Vein endothelial cell (primary cell): ENCODE measurements at places on chromosomes 7 and 10. TPM values are rescaled to one million over a fixed set of nuclear protein-coding genes. Genes with fewer than 3 reads are reported as not detected.

The IKZF5 gene
- total RNA-seq = 5.7 and 6.9 TPM in 2 replicates

The TRIM50 gene
- total RNA-seq = not detected in 2 replicates

The CPA2 gene
- not detected in 2 replicates for total RNA-seq

The FEZF1 gene
- not detected in 2 replicates for total RNA-seq

The DKK1 gene
- 81.9 and 83.0 TPM in 2 replicates for total RNA-seq

The TFEC gene
- total RNA-seq = 22.2 and 38.5 TPM in 2 replicates

The ANKMY2 gene
- 10.8 and 12.8 TPM in 2 replicates for total RNA-seq

The LMTK2 gene
- total RNA-seq = 17.0 TPM in 2 replicates

The TCAF2 gene
- total RNA-seq = 17.3 and 22.7 TPM in 2 replicates

The TAS2R41 gene
- 0.19 TPM in 1 of 2 replicates, not detected in the other for total RNA-seq

The GIMAP2 gene
- 32.3 and 39.2 TPM in 2 replicates for total RNA-seq

The IFIT1 gene
- total RNA-seq = 1.3 and 1.6 TPM in 2 replicates

The FAM171A1 gene
- 61.5 and 68.3 TPM in 2 replicates for total RNA-seq

The IL15RA gene
- total RNA-seq = 17.2 and 17.3 TPM in 2 replicates

The CCDC136 gene
- total RNA-seq = 0.98 and 2.3 TPM in 2 replicates

The PDK4 gene
- 10.0 and 10.1 TPM in 2 replicates for total RNA-seq
